ENCODE measurements at places on chromosomes 2 and 18.

GRCh38 chr2:65057391-65058052 is 1.3 kb downstream of the CEP68 start:
- DNase-seq: no peak

DNA sequence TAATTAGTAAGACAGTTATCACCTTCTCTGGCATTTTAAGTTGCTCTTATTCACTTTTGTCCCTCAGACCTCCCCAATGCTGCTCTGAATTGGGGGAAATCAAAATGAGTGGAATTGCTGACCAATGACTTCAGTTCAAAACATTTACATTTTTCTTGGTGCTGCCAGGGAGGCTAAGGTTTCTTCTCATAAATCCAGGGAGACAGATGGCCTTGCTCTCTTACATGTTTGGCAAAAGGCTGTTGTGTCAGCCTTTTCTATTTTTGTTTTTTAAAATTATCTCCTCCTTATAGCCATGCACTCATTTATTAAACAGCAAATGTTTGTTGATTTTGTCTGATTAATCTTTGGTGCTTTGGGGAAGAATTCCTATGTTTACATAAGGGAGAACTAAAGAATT is 82.0 kb downstream of the GALNT13 start:
- no peak for DNase-seq

DNA sequence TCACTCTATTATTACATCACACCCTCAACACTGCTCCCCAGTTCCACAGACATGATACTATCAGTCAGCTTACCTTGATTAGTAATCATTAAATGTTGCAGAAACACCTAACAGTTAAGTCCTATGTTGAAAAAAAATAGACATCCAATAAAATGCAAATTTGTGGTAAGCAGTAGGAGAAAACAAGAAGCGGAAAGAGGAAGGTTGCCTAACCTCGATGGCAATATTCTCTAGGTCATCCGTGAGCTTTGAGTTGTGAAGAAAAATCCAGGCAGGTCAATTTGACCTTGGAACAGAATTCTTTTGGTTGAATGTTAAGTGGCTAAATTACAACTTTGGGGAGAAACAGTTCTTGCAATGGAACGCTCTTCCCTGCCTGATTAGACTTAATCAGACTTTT is 264.4 kb downstream of the AFF3 start:
- DNase-seq: no peak

DNA sequence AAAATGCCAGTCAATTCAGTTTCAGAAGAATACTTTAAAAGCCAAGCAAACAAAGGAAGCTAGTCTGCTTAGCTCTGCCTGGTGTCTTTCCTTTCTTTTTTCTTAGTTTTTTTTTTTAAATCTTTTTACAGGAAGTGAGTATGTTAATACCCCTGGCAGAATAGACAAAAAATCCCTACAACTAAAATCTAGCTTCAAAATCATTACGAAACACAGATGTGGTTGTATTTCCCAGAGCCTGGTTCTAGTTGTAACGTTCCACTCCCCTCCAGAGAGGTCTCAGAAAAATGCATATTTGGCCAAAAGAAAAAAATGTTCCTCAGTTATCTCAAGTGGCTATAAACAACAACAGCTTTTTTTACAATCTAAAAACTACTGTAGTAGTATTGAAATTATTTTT is 202.1 kb upstream of the RND3 start:
- DNase-seq: no peak

GRCh38 chr2:216327447-216327935 is 44.8 kb downstream of the MARCHF4 start:
- DNase-seq: no peak

DNA sequence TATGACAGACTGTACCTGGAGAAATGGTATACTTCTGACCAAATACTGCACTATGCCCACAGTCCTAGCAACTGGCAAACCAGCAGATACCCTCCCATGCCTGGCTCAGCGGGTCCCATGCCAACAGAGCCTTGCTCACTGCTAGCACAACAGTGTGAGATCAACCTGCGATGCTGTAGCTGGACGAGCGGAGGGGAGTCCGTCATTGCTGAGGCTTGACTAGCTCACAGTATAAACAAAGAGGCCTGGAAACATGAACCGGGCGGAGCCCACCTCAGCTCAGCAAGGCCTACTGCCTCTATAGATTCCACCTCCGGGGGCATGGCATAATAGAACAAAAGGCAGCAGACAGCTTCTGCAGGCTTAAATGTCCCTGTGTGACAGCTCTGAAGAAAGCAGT is 93.2 kb upstream of the CAB39 start:
- no peak for DNase-seq

DNA sequence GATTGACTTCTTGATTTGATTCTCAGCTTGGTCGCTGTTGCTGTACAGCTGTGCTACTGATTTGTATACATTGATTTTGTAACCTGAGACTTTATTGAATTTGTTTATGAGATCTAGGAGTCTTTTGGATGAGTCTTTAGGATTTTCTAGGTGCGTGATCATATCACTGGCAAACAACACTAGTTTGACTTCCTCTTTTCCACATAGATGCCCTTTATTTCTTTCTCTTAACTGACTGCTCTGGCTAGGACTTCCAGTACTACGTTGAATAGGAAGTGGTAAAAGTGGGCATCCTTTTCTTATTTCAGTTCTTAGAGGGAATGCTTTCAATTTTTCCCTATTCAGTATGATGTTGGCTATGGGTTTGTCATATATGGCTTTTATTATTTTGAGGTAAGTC is 101.3 kb downstream of the OSBPL1A start:
- no peak for DNase-seq

DNA sequence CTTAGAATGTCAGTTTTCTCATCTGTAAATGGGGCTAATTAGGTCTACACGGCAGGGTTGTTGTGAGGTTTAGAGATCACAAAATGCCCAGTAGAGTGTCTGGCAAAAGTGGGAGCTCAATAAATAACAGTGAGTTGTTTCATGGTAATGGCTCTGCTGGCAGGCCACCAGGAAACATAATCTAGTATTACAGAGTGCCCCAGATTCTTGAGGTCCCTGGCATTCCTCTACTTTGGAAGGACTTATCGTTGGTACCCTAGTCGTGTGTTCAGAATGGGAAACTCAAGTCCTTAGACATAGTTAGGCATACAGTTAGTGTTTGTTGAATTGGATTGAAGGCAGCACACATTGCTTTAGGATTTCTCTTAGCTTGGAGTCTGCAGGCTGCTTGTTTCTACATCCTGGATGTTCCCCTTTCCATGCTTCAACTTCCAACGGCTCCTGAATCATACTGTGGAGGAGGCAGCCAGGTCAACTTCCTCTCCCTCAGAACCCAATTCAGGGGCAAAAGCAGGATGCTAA is 161.5 kb upstream of the FOSL2 start:
- no peak for DNase-seq

GRCh38 chr2:50133766-50134165 is 898.2 kb downstream of the NRXN1 start:
- DNase-seq: no peak

- no peak for DNase-seq
Measured at GRCh38 chr18:48645427-48646002, 106.7 kb downstream of the CTIF start.

GRCh38 chr2:20198001-20198400 is 26.9 kb downstream of the SDC1 start:
- no peak for DNase-seq

- no peak for DNase-seq
Measured at GRCh38 chr2:73897240-73897583, 4.4 kb downstream of the ACTG2 start.

DNA sequence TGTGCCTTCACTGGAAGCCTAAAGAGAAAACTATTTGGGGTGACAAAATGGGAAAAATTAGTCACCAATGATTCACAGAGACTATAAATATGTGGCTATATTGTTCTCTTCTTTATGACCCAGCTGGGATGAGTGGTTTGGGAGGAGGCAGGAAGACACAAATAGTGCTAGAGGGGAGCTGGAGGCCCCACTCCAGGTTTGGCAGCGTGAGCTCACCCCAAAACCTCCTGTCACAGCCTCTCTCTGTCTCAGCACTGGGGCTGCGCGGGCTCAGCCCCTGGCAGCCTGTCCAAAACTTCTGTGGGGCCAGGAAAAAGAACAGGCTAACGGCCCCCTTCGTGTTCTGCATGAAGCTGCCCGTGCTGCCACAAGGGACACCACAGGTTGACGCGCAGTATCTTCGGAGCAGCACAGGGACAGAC is 73.2 kb upstream of the LCLAT1 start:
- no peak for DNase-seq

DNA sequence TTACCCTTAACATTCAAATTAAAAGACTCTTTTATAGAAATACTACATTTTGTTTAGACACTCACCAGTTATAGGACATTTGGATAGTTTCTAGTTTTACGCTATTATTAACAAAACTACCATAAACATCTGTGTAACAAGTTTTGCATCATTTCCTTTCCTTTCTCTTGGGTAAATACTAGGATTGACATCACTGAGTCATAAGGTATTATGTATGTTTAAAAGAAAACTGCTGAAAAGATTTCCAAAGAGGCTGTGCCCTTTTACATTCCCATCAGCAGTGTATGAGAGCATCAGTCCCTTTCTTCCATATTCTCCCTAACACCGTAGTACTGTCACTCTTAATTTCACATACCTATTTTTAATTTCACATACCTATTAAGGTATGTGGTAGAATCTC is 130.6 kb downstream of the USP34 start:
- DNase-seq: no peak

DNA sequence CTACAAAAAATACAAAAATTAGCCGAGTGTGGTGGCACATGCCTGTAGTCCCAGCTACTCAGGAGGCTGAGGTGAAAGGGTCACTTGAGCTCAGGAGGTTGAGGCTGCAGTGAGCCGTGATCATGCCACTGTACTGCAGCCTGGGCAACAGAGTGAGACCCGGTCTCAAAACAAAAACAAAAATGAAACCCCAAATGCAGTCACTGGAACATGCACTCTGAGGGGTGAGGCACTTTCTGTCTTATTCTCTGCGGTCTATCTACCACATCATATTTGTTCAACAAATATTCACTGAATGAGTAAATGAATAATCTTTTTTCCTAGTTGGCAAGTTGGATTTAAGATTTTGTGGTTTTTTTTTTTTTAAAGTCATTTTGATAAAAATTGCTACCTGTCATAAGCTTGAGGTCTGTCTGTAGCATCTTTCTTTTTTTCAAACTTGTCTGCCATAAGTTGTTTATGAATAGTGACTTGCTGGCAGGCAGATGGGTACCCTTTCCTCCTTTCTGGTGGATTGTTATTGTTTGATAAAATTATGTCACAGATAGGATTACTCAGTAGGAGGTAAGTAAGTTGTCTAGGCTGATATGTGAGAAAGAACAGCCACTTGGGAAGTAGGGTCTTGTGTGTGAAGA is 11.8 kb downstream of the CHRNA1 start:
- no peak for DNase-seq

DNA sequence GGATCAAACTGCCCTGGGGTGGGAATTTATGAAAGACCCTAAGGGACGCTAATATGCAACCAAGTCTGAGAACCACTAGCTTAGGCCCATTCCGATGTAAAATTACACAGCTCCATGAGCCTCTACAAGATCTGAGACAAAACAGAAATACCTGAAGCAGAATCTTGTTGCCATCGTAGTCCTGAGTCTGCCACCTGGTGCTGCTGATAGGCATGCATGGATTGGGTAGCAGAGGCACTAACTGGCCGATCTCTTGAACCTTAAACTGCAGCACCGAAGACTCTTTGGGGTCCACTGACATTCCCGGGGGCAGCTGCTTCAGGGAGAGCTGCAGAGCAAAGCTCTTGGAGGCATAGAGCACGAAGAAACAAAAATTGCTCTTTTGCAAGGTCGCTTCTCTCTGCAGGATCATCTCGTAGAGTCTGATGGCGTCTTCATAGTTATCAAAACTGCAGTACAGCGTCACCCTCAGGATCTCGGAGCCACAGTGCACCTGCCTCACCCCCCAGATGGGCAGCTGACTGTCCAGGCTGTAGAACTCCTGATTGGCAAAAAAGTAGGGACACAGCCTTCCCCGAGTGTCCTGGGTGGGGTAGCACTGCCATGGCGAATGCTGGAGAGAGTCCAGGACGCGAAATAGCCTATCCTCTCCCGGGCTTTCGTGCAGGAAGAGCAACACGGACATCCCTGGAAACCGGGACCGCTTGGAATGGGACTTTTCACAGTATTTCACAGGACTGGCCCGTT is 848 bp downstream of the FAM124B start:
- no peak for DNase-seq

DNA sequence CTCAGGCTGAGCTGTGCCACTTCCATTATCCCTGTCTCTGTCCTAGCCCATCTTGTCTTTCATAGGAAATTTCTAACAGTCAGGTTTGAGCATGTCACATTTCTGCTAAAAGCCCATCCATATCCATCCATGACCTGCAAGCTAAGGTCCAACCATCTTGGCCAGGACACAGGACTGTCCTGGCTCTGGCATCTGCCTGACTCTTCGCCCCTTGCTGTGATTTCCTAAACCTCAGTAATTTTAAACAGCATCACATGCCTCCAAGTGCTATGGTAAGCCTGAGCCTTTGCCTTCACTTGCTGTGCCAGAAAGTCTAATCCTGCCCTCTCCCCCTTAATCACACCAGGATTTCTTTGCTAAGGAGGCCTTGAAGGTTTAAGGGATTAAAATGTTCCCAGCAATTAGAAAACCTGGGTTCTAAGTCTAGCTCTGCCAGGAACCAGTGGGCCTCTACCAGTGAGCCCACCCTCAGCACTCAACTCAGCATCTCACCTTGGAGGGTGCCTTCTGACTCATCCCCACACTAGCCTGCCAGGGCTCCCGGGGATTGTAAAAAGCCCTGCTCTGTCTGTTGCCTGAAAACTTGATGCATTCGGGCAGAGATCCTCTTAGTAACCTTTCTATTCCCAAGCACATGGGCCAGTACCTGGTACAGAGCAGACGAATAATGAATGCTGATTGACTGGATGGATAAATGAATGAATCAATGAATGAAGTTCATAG is 411.0 kb downstream of the LRATD1 start:
- no peak for DNase-seq

DNA sequence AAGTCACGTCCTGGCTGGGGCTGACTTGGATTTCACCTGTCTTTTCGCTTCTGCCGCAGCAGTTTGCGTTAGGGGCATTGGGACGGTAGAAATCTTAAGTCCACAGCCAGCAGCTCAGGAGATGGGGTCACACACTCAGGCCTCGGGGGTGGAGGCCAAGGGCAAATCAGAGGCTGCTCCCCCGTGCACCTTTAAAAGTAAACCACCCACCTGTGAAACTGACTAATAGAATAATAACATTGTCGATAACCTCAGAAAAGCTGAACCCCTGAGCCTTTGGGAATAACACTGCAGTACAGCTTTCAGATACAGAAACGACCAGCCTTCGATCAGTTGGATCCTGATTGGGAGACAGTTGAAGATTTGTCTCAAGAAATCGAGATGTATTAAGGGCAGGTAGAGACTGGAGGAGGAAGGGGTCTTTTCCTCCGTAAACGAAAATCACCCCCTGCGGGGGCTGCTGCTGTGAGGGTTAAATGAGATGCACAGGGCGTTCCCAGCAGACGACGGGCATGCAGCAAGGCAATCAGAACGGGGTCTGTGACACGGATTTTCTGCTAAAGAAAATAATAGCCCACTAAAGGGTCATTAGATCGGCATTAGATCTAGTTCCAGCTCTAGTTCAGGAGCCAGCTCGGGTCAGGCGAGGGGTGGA is 16.4 kb upstream of the NFATC1 start:
- no peak for DNase-seq

Measured in stimulated activated CD4-positive, alpha-beta T cell treated with anti-CD3 and anti-CD28 coated beads, Interleukin-1b, Interleukin-23, amount 100 ng/mL, for 1 hour (primary cell).